ENCODE measurements at places on chromosomes 1 and 21. TPM values are rescaled to one million over a fixed set of nuclear protein-coding genes. Genes with fewer than 3 reads are reported as not detected.

Gene FNDC5
- 1.3 TPM for total RNA-seq

Gene ANGEL2
- total RNA-seq, result 46.7 TPM

Gene FCRL5
- total RNA-seq, result 1.2 TPM

Gene CYP4A11
- total RNA-seq, result not detected

Gene MTARC2
- total RNA-seq, result 79.8 TPM

Gene TNFAIP8L2
- total RNA-seq, result 4.2 TPM

Gene PLA2G5
- 5.0 TPM for total RNA-seq

Gene MIXL1
- not detected for total RNA-seq

Gene NTNG1
- not detected for total RNA-seq

Gene SRSF4
- 84.6 TPM for total RNA-seq

Gene SERTAD4
- total RNA-seq, result 1.5 TPM

Gene ANKRD34A
- 1.6 TPM for total RNA-seq

Gene ZNF683
- not detected for total RNA-seq

Gene RGS8
- 5.9 TPM for total RNA-seq

Gene DCST1
- 0.24 TPM for total RNA-seq

Gene WNT3A
- total RNA-seq, result not detected

Gene PDE9A
- 6.9 TPM for total RNA-seq

Gene TIAM1
- 2.4 TPM for total RNA-seq

Gene RPE65
- total RNA-seq, result not detected

Gene FMO3
- 1.4 TPM for total RNA-seq

Gene MEX3A
- total RNA-seq, result 0.39 TPM

Gene CFHR3
- total RNA-seq, result 1.5 TPM

Gene MROH9
- 0.40 TPM for total RNA-seq

Gene PPP1R12B
- 48.5 TPM for total RNA-seq

Gene LHX8
- 0.79 TPM for total RNA-seq

Gene TMOD4
- not detected for total RNA-seq

Gene EPHB2
- total RNA-seq, result 24.8 TPM

Gene SPRR2B
- total RNA-seq, result not detected
